Activated gamma-delta T cell treated with Interleukin-2 at 50 U/mL for 16 hours (primary cell): ENCODE measurements at places on chromosomes 11 and 22.

DNA sequence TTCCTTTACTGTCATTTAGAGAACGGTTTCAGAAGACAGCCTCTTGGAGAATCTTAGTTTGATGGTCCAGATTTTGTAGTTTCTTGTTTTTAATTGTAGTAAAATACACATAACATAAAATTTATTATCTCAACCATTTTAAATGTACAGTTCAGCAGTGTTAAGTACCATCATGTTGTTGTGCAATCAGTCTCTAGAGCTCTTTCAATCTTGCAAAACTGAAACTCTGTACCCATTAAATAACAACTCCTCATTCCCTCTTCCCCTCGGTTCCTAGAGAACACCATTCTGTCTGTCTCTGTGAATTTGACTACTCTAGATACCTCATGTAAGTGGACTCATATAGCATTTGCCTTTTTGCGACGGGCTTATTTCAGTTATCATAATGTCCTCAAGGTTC is 69.8 kb downstream of the GRIK4 start:
- DNase-seq, result no peak

- no peak for DNase-seq
These were observed 7.1 kb downstream of the MED19 start for GRCh38 chr11:57704932-57705331.

DNA sequence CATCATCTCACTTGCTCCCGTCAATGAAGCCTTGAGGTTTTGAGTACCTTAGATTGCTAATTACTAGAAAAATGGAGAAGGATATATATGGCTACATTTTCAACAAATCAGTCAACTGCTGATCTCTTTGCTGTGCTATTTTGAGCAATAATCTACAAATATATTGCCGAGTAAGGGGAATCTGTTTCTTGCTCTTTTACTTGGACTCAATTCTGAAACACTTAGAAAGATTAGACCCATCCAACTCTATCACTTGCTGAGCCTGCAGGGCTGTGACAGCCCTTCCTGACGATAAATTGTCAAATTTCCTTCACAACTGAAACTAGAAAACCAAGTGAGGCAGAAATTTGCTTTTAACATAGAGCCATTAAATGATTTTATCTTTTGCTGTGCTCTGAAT is 16.9 kb downstream of the FEZ1 start:
- DNase-seq, result no peak

GRCh38 chr22:33389936-33390335 is 331.8 kb upstream of the SYN3 start:
- no peak for DNase-seq
